COLO829 (cell line): ENCODE measurements at places on chromosomes 6 and 20.

DNA sequence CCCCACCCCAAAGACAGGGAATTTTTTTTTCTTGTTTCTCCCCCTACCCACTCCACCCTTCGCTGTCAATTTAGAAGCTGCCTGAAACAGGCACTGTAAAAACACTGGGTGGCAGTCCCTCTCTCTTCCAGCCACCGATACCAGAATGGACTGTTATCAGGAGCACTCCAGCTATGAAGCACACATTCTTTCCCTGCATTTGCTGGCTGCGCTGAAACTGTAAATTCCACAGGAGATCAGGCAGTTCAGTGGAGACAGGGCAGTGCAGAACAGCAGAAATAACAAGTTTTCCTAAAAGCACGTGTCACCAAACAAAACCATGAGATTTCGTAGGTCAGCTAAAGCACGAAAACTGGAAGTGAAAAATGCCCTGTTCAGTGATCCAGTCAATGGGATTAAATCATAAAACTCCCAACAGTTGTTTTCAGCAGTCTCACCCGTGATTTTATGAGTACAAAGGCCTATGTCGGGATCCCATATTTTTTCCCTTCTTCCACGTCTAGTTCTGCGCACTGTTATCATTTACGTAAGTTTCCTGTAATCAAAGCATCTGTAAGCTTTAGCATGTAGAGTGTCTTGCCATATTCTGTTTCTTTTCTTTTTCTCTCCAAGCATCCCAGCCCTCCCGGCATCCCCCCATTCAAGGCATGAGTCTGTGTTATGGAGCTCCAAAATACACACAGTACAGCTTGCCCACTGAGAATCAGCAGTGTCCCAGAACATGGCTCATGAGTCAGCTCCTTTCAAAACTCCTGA, 359.9 kb upstream of the EPHA7 start:
- no peak for DNase-seq

DNA sequence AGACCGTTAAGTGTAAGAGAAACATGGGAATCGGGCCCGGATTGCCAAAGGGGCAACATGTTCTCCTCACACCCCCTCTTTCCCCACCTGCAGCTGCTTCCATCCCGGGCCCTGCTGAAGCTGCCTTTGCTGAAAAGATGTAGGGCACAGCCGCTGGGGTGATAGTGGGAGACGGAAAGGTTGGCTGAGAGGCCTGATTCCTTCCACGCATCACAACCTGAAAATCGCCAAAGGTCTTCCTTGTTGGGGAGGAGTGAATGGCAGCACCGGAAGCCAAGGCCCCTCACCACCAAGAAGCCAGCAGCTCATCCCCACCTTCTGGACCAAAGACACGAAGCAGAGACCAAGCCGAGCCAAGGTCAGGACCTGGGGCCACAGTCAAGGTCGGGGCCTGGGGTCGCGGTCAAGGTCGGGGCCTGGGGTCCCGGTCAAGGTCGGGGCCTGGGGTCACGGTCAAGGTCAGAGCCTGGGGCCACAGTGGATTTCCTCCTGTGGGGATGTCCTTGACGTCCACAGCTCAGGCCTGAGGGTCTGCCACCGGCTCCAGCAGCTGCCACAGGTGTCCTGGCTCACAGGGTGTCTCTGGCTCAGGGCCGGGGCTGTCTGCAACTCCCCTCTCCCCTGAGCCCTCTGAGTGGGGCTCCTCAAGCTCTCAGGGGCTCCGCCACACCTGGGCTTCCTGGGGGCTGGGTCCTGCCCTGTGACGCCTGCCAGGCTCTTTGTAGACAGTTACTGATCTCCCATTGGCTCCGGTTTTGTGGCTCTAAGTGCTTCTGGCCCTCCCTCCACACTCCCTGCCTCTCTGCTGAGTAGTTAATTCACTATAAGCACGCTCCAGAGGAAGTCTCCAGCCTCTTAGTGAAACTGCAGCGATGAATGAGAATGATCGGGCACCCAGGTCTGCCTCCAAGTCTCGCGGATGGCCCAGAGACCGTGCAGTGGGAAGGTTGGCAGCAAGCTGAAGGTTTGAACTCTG, 5.5 kb upstream of the CHRNA4 start:
- DNase-seq = no peak

- DNase-seq = no peak
These were observed 9.1 kb upstream of the MAP1LC3A start for GRCh38 chr20:34549291-34549928.

GRCh38 chr20:6311841-6312655, 189.2 kb upstream of the FERMT1 start:
- no peak for DNase-seq

GRCh38 chr6:132820629-132821381, 6.4 kb downstream of the RPS12 start:
- DNase-seq = no peak

- DNase-seq = no peak
These were observed 2.7 kb downstream of the KCNS1 start for GRCh38 chr20:45098103-45098773.

DNA sequence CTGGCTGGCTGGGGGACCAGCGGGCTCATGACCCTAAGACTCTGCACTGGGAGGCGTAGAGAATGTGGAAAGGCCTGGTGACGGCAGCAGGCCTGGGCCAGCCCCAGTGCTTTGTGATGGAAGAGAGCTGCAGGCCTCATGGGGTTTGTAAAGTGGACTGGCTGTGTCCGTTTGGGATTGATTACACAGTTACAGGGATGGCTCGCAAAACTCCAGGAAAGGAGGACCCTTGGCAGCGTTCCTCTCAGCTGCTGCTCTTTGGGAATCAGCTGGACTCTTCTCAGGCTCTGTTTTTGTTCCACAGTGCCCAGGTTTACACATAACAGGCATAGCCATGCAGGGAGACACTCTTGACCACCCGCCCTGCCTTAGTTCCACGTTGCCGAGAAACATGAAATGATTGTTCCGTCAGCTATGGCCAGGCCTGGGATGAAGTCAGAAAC, 89.0 kb downstream of the SLX4IP start:
- no peak for DNase-seq

GRCh38 chr6:32196682-32197616, 4.5 kb upstream of the GPSM3 start:
- no peak for DNase-seq

DNA sequence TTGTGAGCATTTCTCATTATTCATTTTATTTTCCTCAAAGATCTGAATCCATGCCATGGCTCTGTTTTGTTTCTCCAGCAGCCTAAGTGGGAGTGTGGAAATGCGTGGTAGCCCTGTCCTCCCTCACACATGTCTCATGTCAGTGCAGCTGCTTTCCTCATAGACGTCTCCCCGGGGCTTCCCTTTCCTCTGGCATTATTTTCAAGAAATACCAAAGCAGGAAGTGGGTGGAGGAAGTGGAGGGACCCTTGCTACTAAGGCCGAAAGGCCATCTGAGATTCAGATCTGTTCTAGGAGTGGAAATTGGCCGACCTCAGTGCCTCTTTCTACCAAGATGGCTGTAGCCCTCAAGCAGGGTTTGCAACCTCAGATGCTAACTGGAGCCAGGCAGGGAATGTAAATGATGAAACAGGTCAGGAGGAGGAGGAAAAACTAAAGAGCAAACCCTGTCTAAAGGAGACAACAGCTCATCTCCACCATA, 420.9 kb upstream of the PLCB4 start:
- DNase-seq = no peak

DNA sequence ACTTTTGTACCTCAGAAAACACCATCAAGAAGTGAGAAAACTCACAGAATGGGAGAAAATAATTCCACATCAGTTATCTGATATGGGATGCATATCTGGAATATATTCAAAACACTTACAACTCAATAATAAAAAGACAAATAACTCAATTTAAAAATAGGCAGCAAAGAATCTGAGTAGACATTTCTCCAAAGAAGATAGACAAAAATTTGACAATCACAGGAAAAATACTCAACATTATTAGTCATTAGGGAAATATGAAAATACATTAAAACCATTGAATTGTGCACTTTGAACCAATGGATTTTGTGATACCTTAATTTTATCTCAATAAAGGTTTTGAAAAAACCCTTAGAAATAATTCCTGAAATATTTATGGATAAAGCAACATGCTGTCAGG, 36.9 kb upstream of the STMND1 start:
- no peak for DNase-seq

DNA sequence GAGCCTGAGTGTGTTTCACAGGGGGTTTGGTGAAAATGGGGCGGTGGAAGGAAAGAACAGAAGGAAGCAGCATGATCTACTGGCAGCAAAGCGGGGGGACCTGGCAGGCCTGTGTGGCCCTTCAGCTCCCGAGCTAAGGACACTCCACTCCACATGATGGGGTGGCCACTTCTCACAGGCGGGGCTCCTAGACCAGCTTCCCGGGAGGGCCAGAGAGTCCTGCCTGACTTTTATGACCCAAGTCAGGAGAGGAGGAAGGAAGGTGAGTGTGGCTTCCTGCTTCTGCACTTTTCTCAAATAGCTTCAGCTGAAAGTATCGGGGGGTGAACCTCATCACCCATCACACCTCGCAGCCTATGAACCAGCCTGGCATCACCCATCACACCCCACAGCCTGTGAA, 117.5 kb upstream of the AFDN start:
- DNase-seq = no peak

GRCh38 chr20:18705490-18705889, 108.1 kb upstream of the SCP2D1 start:
- peak; percentile 25 for DNase-seq

DNA sequence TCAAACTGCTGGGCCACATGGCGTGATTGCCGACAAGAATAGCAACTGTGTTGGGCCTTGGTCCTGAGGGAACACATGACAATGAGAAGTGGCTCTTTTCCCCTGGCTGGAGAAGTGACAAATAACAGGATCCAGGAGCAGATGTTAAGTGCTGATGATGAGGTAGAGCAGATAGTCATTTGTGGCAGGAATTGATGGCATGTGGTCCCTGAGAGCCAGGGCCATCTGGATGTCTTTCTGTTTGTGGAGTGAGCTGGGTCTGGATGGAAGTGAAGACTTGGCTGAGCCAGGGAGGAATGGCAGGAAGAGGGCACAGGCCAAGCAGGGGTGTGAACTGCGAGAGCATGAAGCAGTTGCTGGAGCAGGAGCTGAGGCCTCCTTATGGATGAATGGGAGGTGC, 67.8 kb downstream of the SCAND1 start:
- no peak for DNase-seq

DNA sequence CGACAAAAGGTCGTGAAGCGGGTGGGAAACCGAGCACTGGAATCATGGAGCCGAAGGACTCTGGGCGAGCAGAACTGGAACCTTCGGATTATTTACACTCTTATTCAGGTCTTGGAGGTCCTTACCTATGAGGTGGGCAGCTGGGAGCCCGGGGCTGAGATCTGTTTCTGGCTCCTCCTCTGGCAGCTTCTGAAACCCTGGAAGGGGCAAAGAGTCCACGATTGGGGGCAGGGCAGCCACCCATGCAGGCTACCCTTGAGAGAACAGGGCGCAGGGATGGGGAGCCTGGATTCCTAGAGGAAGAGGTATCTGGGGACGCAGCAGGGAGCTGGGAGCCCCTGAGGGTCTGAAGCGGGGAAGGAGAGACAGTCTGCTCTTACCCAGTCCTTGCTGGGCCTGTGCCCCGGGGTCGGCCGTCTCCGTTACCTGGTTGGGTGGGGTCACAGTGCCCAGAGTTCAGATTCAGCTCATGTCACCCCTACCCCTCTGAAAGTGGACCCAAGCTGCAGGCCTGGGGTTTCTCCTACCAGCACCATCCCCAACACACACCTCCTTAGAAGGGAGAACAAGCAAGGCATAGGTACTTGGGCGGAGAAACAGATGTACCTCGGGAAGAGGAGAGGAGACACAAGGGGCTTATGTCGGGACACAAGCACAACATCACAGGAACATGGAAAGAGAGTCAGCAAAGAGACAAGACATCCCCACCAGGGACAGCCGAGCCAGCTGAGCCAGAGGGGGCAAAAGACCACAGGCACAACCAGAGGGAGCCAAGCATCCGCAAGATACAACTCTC, 592 bp downstream of the LTB start:
- DNase-seq = no peak

DNA sequence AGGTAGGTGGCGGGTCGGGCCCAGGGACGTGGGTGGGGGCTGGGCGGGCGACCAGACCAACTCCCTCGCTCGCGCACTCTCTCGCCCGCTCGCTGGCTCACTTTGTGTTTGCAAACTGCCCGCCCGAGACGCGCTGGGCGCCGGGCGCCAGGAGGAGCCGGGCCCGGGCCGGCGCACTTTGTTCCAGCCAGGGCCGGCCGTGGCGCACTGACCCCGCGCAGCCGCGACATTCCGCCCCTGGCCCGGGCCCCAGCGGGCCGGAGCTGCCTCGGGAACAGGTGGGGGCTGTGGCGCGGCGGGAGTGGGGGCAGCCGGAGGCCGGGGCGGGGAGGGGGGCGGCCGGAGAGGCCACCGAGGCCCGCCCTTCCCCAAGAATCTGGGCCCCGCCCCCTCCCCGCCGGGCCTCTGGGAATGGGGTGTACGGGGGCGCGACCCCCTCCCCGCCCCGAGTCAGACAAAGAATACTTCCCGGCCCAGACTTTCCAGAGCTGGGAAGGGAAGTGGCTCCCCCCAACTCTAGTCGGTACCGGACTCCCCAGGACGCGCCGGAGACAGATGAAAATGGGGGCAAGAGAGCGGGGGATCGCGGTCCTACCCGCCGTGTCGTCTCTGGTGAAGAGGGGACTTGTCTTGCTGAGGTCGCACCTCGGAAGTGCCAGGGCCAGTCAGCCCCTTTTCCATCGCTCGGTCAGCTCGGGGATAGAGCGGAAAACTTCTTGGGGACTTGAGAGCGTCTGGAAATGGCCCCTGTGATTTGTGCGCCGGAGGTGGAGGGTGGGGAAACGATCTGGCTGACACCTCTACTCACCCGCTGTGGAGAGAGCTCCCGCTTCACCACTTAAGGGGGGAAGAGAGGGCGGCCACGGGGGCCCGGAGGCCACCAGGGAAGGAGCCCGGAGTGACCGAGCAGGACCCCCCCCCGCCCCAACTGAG, 951 bp downstream of the FOXP4 start:
- no peak for DNase-seq

- no peak for DNase-seq
These were observed 18.1 kb downstream of the VNN1 start for GRCh38 chr6:132695773-132696172.

DNA sequence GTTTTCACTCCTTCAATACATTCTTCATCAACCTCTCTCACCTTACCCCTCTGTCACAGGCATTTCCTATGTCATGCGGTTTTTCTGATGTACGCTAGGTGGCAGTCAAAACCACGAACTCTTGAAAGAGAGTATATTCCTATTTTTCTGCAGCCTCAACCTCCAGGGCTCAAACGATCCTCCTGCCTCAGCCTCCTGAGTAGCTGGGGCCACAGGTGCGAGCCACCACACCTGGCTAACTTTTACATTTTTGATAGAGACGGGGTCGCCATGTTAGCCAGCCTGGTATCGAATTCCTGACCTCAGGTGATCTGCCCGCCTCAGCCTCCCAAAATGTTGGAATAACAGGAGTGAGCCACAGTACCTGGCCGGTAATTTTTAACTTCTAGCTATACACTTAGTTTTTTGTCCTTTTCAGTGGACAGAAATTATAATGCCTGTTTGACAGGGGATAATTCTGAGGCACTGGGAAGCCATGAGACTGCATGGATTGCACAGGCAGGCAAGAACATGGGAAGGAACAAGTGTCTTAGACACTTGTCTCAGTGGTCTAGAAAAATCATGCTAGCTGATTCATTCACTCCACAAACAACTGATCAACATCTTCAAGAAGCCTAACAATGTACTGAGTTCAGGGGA, 22.5 kb upstream of the HFE start:
- DNase-seq = peak; percentile 62
